Bronchial epithelial cell (primary cell): ENCODE measurements at places on chromosomes 4 and X. TPM values are rescaled to one million over a fixed set of nuclear protein-coding genes. Genes with fewer than 3 reads are reported as not detected.

DNA sequence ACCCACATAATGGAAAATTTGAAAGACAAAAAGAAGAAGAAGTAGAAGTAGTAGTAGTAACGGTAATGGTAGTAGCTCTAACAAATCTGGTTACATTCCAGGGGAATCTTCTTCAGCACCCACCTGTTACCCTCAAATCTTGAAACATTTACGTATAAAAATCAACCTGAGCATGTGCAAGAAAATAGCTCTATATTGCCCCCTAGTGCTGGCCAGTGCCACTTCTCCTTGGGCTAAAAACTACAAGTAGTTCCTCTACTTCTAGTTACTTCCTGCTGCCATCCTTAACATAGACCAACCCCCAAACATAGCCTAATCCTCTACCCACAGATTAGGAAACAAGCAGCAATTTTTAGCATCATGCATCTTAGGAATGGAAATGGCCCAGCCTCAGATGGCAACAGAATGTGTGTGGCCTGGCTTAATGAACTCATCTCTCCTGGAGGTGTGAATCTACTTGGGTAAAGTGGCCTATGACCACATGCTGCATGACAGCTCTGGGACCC lies 3.1 kb downstream of the PDGFC start:
- DNase-seq: peak; percentile 79

DNA sequence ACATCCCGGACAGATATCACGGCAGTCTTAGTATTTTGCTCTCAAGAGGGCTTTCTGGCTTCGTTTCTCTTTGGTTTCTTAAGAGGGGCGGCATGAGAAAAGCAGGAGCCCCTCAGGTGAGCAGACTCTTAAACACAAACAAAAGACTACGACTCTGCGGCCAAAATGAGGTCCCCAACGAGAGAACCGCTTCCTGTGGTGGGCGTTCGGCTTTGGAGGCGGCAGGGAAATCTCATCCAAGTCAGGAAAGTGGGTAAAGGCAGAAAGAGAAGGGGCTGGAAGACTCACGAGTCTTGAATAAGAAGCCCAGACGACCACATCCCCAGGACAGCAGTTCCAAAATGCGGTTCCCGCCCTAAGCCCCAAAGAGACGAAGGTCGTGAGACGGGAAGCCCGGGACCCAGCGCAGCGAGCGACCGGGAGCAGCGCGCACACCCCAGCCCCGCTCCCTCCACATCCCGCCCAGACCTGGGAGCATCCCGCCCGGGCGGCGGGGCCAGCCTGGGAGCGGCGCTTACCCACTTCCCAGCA lies 409 bp downstream of the UGDH start:
- no peak for DNase-seq

Gene TMSB15C
- 0.79 and 1.8 TPM in 2 replicates for total RNA-seq

DNA sequence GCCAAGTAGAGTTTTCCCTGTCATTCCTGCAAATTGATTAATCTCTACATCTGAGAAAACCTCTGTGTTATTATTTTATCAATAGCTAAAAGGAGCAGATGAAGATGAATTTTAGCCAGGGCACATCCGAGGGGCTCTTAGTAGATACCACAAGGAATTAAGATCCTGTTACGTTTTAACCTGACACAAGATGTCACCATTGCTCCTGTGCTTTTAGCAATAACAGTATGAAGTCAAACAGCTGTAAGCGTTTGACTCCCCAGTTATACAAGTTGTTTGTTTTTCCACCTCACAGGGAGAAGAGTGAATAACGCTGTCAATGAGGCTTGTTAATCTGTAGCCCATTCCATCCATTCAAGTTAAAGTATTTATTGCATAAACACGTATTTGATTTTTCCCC lies 76.0 kb upstream of the AP1S2 start:
- DNase-seq: peak; percentile 49

Gene OTC
- total RNA-seq: not detected in 2 replicates

Gene STK32B
- under 0.01 TPM in 1 of 2 replicates, not detected in the other for total RNA-seq

DNA sequence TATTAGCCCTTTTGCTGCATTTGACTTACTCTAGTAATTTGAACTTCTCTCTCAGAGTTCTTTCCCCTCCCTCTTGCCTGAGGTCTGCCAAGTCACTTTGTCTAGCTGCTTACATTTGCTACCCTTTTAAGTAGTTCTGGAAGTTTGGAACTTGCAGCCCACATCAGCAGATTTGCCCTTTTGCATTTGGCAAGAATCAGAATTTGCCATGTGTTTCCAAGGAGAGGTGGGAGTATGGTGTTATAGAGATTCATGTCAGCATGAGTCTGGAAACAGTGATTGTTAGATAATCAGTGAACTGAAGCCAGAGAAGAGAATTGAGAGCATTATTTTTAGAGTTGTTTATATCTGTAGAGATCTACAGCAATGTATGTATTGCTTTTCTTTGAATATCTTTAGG lies 52.1 kb downstream of the KLHL34 start:
- no peak for DNase-seq

DNA sequence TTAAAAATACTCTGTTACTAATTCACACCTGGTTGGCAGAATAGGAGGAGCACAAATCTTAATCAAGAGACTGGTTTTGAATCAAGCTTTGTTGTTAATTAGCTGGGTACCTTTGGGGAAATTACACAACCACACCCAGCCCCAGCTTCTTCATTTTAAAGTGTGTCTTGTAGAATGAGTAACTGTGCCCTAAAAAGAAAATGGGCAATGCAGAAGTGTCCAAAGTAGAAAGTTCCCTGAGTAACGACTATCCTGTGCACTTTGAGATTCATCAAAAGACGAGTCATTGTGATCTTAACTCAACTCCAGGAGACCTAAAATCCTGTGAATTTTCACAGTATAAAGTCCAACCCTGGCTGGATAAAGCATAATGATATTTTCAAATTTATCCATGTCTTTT lies 792.3 kb upstream of the HS3ST1 start:
- no peak for DNase-seq

DNA sequence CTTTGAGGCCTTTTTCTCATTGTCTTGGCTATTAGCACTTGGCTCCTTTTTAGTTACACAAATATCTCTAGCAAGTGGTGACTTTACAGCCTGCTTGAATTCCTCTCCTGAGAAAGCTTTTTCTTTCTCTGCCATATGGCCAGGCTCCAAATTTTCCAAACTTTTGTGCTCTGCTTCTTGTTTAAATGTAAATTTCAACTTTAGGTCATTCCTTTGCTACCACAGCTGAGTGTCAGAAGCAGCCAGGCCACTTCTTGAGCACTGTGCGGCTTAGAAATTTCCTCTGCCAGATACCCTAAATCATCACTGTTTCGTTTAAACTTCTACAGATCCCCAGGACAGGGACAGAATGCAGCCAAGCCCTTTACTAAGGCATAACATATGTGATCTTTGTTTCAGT lies 222.4 kb downstream of the FBXO8 start:
- no peak for DNase-seq

DNA sequence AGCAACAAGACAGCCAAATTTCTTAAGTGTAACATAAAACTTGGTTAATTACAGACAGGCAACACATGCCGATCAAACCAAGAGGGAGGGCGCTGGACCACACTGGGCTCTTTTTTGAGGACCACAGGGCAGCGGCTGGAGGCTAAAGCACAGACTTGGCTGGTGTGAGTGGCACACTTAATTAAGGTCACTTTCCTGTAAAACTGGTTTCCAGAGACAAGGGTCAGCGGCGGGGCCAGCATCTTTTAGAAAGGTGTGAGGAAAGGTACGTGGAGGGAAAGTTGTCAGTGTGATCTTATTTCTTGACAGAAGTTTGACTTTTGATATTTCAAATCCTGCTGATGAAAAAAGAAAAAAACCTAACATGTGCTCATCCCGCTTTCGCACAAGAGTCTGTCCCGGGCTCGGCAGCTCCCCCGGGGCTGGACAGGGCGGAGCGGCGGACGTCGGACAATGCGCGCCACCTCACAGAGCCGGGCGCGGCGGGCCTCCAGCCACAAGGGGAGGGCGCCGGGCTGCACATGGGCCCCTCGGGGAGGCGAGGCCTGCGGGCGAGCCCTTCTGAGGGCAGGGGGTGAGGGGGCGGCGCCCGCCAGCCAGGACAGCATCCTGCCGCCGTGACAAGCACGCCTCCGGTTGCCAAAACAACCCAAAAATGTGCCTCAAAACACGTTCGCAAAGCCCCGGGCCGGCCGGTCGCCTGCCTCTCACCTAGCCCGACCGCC lies 660 bp upstream of the HSPA4L start:
- DNase-seq: no peak

GRCh38 chr4:52612341-52612740 lies 46.8 kb downstream of the USP46 start:
- peak; percentile 56 for DNase-seq

GRCh38 chr4:149065753-149066152 lies 623.5 kb upstream of the NR3C2 start:
- DNase-seq: no peak

DNA sequence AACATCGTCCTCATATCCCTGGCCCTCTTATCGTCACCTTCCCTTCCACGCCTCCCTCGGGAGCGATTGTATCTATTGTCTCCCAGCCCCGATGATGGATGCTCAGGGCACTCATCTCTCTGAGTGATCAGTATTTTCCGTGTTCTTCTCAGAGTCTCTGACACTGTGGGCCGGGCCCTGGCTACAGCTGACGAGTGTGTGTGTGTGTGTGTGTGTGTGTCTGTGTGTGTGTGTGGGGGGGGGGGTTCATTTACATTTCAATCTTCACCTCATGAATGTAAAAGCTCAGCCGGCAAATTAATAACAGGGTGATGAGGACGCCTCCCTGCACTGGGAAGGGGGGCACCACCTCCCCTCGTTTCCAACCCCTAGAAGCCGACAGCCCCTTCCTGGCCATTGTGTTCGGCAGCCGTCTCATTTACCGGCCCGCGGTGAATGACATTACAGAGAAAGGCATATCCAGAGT lies 159.5 kb downstream of the SHOX start:
- no peak for DNase-seq

GRCh38 chrX:43513085-43513484 lies 143.0 kb upstream of the MAOA start:
- DNase-seq: no peak

Gene PDGFC
- total RNA-seq: 38.7 and 52.2 TPM in 2 replicates

Gene PLS3
- 204 and 241 TPM in 2 replicates for total RNA-seq

- DNase-seq: no peak
Measured at GRCh38 chrX:24661292-24661691, 14.1 kb upstream of the PCYT1B start.

Gene CASP3
- 23.7 and 37.0 TPM in 2 replicates for total RNA-seq

DNA sequence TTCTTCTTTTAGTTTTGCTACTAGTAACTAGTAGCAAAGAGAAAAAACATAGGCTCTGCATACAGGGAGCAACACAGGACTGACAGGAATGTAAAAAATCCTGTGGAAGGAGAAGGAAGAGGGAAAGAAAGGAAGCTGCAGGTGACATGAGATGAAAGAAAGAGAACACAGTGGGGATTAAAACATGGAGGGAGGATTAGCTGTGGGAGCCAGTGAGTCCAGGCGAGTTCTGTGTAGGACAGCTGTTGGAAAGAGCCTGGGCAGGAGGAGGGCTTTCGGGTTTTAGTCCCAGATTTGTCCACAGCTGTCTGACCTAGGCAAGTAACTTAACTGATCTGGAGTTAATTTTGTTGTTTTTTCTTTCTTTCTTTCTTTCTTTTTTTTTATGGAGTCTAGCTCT lies 21.6 kb downstream of the CCNG2 start:
- no peak for DNase-seq

- no peak for DNase-seq
Measured at GRCh38 chrX:20173856-20174255, 32.2 kb upstream of the EIF1AX start.

Gene SERTM2
- total RNA-seq: under 0.01 TPM in 1 of 2 replicates, not detected in the other

DNA sequence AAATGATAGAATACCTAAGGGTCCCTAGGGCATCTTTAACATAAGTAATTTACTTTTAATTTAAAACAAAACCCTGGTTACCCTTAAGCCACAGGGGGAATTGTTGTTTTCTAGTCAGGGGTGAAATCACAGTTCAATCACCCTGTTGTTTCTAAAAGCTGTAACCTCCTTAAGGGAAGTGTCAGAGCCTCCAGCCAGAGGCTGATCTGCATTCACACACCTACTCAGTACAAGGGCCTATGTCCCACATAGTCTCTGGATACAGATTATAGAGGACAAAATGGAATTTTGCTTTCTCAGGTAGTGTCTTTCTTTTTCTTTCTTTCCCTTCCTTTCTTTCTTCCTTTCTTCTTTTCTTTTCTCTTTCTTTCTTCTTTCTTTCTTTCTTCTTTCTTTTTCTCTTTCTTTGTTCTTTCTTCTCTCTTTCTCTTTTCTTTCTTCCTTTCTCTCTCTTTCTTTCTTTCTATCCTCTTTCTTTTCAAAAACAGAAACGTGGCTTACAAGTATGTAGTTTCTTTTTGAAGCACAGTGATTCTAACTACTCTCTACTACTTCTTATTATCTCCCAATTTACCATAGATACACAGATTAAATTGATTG lies 31.1 kb upstream of the BMPR1B start:
- no peak for DNase-seq

- DNase-seq: peak; percentile 91
Measured at GRCh38 chr4:156929386-156930105, 42.1 kb downstream of the PDGFC start.

Gene NOX1
- not detected in 2 replicates for total RNA-seq

Gene NUDT6
- total RNA-seq: 2.7 and 3.9 TPM in 2 replicates

DNA sequence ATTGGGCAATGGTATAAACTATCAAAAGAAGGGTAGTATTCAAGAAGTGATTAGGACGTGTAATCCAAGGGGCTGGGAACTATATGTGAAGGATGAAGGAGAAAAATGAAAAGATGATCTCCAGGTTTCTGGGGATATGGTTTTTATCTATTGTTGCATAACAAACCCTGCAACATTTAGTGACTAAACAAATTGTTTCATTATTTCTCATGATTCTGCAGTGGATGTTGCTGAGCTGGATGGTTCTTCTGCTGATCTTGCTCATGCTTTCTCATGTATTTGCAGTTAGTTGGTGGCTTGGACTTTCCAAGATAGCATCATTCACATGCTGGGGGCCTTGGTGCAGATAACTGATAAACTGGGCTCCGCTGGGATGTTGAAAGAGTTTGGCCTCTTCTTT lies 29.1 kb downstream of the PHOX2B start:
- peak; percentile 70 for DNase-seq

GRCh38 chr4:150215601-150216000 lies 137.4 kb downstream of the DCLK2 start:
- DNase-seq: peak; percentile 79

Gene CENPVL2
- not detected in 2 replicates for total RNA-seq
